ENCODE measurements at places on chromosomes 12 and 14.

GRCh38 chr14:64364907-64365306, 23.2 kb upstream of the MTHFD1 start:
- no peak for DNase-seq

- no peak for DNase-seq
Measured at GRCh38 chr14:69693801-69694729, 72.9 kb upstream of the SRSF5 start.

DNA sequence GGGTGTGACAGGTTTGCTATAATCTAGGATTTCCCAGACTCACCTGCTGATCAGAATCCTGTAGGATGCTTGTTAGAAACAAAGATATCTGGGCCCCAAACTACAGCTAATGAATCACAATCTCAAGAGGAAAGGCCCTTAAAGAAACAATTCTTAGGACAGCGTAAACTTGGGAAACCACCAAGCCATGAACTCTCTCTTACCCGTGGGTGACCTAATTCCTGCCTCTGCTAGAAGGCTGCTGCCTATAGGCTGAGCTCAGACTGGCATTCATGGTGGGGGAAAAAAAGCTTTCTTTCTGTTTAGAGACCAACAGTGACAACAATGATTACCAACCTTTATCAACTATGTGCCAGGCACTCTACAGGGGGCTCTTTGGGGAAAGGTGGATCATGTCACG, 213.9 kb upstream of the FKBP4 start:
- no peak for DNase-seq

- no peak for DNase-seq
Measured at GRCh38 chr14:53375599-53375998, 222.5 kb upstream of the DDHD1 start.

DNA sequence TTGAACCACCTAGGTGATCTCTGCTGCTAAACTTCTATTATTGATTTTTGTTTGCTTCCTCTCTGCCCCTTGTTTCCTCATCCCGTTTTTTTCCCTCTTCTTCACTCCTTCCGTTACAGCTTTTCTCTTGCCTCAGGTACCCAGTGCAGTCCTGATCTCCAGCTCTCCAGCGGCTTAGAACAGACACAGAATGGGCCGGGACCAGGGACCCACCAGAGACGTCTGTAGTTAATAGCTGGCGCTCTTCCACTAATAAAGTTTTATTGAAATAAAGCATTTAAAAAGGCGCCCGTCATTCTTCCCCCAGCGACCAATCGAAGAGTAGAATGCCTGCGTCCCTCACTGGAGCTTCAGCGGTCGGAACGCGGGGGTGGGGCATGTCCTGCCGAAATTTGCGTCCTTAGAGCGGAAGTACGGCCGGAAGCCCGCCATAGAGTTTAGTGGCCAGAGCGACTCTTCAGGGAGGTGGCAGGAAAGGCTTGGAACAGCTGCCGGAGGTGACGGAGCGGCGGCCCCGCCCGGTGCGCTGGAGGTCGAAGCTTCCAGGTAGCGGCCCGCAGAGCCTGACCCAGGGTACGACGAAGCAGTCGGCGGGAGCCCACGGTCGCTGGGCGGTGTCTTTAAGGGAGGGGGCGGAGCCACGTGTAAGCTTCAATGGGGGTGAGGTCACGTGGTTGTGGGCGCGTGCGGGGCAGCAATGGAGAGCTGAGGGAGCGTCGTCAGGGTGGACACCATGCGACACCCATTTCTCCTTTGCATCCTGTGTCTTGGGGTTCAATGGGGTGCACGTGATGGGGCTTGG, at the start of gene COPS7A:
TSS of gene COPS7A (plus strand) at position 440 of the 802 bp plus-strand sequence. CDS start 611 bp downstream, outside the sequence.
- DNase-seq, result peak; percentile 91

DNA sequence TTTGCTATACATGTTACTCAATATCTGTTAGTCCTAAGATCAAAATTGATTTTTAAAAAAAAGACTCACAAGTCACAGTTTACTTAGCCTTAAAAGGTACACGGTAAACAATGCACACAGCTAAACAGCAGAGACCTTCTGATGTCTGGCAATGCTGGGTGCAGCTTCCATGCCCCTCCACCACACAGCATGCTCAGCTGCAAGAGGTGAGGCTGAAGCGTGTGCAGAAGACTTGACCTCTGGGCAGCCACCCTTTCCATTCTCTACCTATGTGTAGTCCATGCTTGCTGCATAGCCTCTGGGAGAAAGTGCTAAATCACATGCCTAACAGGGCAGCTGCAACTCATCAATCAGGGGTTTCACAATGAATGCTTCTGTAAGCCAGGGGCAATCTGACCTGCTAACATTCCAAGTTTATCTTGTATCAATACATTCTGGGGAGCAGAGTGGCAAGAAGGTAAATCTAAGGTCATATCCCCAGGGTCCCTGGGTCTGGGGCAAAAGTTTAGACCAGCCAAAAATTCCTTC, 44.5 kb upstream of the AMN1 start:
- no peak for DNase-seq

GRCh38 chr12:18422871-18423270, 161.6 kb downstream of the PIK3C2G start:
- DNase-seq, result no peak

DNA sequence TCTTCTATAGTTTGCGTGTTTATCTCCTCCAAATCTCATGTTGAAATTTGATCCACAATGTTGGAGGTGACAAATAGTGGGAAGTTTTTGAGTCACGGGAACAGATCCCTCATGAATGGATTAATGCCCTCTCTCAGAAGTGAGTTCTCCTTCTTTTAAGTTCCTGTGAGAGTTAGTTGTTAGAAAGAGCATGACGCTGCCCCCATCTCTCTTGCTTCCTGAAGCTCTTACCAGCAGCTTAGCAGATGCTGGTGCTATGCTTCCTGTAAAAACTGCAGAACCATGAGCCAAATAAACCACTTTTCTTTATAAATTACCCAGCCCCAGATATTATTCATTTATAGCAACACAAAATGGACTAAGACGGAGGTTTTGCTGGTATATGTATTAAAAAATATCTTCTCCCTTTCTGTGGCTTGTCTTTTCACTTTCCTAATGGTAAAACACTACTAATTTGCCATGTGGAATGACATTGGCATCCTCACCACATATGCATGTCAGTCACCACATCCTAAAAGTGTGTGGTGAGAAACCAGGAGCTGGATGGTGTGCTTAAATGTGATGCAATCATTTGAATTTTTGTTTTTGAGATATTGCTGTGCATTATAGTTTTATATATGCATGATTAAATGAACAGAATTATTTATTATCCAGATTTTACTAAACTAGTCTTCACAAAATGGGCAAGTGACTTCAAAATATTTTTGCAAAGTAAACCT, 449.3 kb downstream of the ADAMTS20 start:
- DNase-seq, result no peak

DNA sequence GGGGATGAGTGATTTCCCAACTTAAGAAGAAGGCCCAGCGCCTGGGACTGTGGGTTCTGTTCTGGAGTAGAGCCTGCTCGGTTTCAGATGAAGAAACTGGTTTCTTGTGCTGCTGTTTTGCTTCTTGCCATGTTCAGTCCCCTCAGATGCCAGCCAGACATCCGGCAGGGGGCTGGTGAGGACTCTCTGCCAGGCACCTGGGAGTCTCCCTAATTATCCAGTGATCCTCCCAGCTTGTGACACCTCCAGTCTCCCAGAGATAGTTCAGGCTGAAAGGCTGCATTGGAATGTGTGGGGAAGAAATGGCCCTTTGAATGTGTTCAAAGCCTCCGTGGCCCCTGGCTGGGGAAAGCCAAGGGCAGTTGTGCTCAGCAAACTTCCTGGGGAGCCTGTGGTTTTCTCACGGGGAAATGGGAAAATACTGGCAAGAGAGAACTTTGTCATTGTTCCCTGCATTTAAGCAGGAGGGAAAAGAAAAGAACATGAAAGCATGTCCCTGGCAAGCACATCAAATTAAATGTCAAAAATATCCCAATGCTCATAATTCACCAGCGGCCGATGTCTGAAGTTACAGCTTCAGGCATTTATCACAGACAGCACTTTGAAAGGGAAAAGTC, 8.5 kb upstream of the SERPINA12 start:
- no peak for DNase-seq

GRCh38 chr14:59707778-59708561, 131.4 kb upstream of the CCDC175 start:
- DNase-seq, result no peak

DNA sequence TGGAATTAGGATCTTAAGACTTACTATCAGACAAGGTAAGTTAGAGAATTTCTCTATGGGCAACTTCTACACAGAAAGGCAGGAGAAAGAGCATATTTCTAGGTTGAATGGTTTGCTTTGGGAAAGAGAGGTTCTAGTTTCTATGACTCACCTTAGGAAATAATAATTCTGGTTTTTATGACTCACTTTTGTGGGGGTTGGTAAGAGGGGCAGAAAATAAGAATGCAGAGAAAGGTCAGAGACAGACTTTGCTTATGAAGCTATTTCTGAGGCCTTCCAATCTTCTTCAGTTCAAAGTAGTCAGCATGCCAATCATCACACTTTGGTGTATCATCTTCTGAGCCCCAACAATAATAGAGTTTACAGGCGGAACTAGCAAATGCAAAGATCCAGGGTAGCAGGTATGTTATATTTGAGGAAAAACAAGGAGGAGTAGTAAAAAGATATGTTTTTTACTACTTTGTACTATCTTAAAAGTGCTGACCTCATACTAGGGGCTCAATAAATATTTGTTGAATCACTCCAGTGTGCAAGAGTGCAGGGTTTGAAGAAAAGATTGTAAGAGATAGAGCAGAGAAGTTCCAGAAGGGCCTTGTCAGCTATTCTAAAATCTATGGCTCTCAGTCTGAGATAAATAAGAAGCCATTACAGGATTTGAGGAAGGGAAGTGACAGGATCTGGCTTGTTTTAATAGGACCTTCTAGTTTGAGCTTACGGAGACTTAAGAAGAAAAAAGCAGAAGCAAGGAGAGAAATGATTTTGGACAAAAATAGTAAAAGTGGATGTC, 56.7 kb upstream of the LRFN5 start:
- no peak for DNase-seq

DNA sequence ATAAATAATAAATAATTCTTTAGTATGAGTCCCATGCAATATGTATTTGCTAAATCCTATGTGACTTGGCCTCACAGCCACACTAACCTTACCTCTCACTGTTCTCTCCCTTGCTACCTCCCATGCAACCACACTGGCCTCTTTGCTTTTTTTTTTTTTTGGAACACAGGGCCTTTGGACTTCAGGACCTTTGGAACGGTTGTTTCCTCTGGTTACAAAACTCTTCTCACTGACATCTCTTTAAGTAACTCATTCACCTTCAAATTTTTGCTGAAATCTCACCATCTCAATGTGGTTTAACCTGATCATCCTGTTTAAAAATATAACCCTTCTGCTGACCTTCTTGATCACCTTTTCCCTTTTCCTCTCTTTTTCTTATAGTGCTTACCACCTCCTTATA, 194.0 kb downstream of the SSPN start:
- DNase-seq, result no peak

- no peak for DNase-seq
Measured at GRCh38 chr12:111454311-111454710, 48.6 kb downstream of the SH2B3 start.

DNA sequence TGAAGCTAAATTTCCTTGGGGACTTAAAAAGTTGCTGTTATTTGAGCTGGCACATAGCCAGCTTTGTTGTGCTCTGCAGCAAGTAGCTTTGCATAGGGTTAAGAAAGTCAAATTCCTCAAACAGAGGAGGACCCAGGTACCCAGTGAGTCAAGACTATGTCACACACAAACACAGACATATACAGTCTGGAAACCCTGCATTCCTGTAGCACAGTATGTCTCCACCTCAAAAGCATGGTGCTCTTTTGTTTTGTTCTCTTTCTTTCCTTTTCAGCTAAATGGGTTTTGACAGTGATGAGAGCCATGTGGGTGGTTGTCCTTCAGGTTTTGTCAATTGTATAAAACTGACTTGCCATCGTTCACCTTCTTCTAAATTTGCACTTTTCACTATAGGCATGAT, 179.6 kb upstream of the DIO2 start:
- DNase-seq, result no peak

DNA sequence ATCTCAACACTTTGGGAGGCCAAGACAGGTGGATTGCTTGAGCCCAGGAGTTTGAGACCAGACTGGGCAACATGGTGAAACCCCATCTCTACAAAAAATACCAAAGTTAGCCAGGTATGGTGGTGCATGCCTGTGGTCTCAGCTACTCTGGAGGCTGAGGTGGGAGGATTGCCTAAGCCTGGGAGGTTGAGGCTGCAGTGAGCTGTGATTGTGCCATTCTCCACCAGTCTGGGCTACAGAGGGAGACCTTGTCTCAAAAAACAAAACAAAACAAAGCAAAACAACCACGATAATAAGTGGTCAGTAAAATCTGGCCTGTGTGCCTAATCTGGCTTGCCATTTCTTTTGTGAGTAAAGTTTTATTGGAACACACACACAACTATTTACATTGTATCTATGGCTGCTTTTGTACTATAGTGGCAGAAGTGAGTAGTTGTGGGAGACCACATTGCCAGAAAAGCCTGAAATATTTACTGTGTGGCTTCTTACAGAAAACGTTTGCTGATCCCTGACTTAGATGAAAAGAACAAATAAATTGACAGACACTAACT, 19.4 kb upstream of the KLRG1 start:
- no peak for DNase-seq

DNA sequence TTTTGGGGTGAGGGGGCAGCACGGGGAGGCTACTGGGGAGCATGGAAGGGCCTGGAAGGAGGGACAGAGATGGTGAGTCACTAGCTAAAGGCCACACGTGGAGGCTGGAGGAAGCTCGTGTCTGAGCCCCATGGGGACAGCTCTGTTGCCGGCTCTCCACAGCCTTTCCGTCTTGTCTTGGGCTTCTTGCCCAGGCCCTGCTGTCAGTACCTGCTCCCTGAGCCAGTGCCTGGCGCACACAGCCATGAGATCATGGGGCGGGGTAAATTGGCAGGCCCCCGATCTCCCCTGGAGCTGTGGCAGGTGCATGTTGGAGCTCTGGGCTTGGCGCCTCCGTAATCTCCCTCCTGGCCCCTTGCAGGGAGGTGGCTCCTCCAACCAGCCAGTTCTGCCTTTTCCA, 16.1 kb upstream of the KRT80 start:
- no peak for DNase-seq

- no peak for DNase-seq
Measured at GRCh38 chr14:44040561-44040960, 466.5 kb downstream of the FSCB start.

DNA sequence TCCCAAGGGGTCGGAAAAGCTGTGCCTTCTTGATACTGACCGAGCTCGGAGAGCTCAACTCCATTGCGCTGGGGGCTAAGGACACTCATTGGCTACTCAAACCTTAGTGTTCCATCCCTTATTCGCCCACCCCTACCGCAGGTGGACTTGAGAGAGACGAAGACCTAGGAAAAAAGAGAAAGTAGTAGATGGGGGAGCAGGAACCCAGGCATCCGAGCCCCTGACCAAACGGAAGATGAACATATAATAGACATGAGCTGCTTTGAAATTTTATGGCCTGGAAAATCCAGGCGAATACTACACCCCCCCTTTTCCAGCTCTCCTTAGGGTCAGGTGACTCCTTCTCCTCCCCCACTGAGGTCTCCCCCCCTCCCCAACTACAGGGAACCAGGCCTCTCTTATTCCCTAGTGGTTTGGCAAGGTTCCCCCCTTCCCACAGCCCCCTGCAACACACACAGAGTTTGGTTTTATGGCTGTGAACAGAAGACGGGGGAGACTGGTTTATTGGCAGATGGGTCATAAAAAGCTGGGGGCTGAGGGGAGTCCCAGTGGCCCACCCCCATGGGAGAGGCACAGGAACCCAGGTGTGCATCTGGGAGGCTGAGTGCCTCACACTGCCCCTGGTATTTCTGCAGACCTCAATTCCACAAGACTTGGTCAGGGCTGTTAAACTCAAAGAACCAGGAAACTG, 1.6 kb downstream of the GDF11 start:
- DNase-seq, result no peak
